ENCODE measurements at places on chromosomes 16 and 17.
A peak's percentile ranks its signal among the peaks of the same experiment; 100 is the strongest.

DNA sequence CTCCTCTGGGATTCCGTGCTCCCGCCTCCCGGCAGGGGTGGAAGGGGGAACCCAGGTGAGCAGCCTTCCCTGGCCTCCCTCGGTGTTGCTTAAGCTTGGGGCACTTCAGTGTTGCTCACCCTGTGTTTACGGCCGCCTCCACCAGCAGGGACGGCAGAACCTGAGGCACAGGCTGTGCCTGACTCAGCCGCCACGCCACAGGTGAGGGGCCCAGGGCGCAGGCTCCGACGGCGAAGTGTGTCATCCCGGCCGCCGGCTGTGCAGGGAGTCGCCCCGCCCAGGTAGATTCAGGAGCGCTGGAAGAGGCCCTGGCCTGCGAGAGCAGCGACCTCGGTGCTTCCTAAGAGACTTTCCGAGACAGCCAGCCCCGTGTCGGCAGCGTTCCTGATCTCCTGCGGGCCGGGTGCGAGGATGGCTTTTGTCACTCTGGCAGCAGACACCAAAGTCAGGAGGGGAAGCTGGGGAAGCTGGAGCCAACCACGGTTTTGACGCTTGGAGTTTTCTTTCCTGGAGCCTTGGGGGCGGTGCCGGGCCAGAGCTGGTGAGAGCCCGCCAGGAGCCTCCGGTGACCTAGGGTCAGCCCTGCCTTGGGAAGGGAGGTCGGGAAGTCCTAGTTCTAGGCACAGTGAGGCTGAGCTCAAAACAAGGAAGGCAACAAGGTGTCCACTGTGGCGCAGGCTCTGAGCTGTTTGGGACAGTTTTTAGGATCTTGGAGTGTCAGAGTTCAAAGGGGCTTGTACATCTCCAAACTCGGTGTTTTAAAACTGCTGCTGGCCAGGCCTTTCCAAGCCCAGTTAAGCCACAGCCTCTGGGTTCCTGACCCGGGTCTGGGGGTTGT, 2.1 kb downstream of the GSE1 start:
- no peak for DNase-seq

- peak; percentile 42 for DNase-seq
Observed at GRCh38 chr17:4365628-4366326, 698 bp downstream of the UBE2G1 start.

- no peak for DNase-seq
Observed at GRCh38 chr16:1815461-1815860, 11.2 kb downstream of the HAGH start.

GRCh38 chr17:50426814-50427787, 1.1 kb downstream of the ACSF2 start:
- peak; percentile 59 for DNase-seq

GRCh38 chr17:78242024-78242742, 10.8 kb downstream of the TMEM235 start:
- DNase-seq: no peak
